ENCODE measurements at places on chromosomes 12 and 14.

DNA sequence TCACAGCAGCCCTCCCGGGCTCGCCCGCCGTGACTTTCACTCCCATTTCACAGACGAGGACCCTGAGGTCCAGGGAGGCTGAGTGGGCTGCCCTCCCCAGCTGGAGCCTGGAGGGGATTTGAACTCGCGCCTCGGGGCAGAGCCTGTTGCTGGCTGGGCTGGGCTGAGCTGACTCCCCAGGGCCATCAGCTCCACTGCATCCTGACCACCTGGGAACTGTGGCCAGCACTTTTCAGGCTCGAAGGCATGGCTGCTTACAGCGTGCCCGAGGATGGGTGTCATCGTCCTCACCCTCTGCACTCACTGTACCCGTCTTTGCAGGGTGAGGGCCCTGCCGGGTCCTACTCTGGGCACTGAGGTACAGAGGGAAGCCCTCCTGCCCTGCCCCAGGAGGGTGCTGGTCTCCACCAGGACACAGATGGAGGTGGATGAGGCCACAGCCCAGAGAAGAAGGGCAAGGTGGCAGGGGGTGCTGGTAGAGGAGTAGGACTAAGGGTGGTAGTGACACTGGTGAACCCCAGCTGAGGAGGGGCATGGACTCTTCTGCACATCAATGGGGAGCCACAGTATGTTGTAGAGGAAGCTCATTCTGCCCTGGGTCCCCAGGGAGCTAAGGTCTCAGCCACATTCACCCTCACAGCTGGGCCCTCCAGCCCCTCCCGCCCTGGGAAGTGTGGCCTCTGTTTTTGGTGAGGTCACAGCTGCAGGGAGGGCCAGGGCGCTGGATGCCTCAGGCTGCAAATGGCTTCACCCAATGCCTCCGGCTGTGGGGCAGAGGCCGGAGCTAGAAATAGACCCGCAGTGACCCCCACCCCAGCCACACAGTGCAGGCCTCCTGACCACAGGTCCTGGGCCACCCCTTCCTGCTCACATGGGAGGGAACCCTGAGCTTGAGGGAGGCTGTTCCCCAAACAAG is 365.1 kb upstream of the SFSWAP start:
- DNase-seq = no peak

GRCh38 chr12:3101309-3102024 is 24.3 kb downstream of the TSPAN9 start:
- peak; percentile 66 for DNase-seq

GRCh38 chr12:98154850-98155249 is 360.5 kb upstream of the TMPO start:
- DNase-seq = no peak

DNA sequence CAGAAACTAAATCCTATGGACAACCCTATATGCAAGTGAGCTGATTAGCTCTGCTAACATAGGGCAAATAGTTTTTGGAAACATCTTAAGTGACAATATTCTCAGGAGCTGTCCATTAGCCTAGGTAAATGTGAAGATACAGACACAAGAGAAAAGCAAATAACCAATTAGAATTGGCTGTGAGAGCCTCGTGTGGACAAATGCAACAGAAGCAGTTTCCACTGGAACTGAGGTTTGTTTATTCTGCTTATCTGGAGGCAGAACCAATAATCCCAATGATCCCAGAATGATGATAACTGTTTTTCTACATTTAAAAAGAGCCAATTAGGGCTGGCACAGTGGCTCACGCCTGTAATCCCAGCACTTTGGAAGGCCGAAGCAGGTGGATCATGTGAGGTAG is 43.2 kb upstream of the YAF2 start:
- no peak for DNase-seq

- no peak for DNase-seq
Measured at GRCh38 chr14:99576761-99577705, 27.0 kb downstream of the CCDC85C start.

DNA sequence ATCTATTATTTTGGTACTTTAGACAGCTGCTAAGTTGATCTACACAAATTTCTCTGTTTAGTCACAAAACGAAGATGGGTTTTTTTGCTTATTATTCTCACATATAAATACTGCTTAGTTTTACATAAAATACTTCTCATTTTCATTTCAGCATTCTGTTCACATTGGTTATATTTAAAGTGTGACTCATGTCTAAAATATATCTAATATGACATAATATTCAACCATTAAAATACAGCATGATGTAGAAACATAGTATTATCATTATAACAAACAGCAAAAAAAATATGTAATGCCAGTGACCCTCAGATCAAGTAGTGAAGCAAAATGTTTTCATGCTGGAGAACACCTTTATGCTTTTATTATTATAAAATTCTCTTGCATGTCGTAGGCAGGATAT is 63.7 kb downstream of the SH2B3 start:
- DNase-seq = no peak

DNA sequence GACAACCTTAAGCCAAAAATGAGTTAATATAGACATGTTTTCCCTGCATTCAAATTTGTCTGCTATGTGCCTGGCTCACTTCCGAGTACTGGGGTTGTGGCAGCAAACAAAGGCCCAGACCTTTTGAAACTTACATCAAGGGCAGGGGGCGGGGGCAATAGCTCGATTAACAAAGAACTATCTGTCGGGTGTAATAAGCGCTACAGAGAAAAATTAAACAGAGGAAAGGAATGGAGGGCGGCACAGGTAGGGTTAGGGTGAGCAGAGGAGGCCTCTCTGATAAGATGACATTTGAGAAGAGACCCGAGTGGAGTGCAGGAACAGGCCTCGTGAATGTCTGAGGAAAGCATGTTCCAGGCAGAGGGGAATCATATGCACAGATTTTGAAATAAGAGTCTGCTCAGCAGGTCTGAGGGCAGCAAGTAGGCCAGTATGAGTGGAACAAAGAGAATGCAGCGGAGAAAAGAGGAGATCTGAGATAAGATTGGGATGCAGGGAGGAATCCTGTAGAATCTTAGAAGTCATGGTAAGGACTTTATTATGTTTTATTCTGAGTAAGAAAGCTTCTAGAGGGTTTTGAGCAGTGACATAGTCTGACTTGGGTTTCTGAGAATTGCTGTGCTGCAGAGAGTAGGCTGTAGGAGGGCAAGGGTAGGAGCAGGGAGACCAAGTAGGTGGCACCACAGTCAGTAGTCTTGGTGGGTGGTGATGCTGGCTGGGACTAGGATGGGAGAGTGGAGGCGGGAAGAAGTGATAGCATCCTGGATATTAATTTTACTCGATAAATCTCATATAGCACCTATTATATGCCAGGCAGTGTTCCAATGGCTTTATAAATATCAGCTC is 52.6 kb downstream of the BICDL1 start:
- DNase-seq = peak; percentile 9

GRCh38 chr12:23542187-23542586 is 407.3 kb downstream of the SOX5 start:
- DNase-seq = no peak

DNA sequence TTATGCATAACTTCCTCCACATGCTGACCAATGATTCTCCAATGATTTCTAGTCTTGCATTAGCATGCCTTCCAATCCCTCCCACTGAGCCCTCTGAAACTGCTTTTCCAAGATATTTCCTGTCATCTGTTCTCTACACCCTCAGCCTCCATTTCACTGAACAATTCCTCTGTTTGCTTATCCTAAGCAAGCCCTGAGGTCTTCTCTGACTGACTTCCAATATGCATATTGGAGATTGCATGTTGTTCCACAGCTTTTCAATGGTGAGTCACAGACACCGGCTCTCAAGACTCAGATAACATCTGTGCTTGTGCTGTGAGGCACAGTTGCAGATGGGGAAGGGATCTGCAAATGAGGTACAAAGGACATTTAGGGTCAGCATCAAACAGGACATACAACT is 141.0 kb downstream of the SLC16A7 start:
- DNase-seq = peak; percentile 94

DNA sequence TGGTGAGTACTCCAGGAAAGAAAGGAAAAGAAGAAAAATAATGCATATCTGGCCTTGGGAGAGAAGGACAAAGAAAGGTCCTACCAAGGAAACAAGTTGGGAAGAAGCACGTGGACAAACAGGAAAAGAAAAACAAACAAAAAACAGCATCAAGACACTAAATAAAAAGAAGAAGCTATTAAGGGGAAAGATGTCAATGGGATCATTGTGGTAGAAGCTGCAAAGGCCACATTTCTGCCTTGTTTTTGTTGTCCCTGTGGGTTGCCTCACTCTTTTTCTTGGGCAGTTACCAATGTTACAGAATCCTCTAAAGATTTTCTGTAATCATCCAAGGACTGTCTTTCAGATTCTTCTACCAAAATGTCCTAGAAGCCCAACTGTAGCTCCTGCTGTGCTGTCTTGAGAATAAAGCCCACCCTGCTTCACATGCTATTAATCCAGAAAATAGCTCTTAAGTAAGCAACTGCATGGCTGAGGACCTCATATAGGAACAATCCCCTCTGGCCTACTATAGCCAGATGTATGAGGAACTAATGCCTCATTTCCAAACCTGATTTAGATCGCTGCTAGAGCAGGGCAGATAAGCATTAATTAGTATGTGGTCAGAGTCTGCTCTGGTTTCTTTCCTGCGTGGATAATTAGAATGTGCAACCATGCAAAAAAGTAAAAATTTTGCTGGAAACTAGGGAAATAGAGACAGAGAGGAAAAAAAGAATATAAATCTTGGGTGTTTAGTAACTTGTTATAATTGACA is 10.2 kb upstream of the CPNE8 start:
- DNase-seq = no peak

- no peak for DNase-seq
Measured at GRCh38 chr12:65367396-65367795, 88.9 kb downstream of the MSRB3 start.

- DNase-seq = no peak
Measured at GRCh38 chr12:92080911-92081285, 64.7 kb downstream of the BTG1 start.

DNA sequence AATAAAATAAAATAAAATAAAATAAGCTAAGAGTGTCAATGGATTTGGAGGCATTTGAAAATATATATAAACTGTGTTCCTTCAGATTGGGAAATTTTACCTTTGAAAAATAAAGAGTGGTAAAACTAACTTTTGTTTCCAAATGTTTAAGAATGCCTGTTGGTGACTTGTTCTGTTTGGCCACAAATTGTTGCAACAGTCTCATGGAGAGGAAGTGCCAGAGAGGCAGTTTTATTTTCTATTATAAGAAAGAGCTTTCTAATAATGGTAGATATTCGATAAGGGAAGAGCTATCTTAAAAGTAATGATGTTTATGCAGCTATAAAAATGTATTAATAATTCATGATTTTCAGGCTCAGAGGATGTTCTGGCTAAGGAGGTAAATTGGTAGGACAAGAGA is 68.8 kb upstream of the MDGA2 start:
- DNase-seq = no peak

GRCh38 chr12:131830914-131831571 is 2.9 kb downstream of the MMP17 start:
- DNase-seq = peak; percentile 29

DNA sequence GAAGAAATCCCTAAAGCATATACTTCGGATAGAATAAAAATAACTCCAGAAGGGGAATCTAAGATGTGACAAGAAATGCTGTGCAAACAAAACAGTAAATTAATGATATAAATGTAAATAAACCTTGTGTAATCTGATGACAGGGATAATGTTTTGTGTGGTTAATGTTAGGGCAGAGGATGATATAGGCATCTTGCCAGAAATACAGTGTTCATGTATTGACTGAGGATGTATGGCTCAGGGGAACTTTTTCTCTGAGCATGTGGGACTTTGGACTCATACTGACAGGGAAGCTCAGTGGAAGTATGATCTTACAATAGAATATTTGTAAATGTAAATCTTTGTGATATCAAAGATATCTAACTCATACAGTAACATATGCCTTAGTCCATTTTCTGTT is 420.2 kb downstream of the TMTC2 start:
- DNase-seq = no peak

DNA sequence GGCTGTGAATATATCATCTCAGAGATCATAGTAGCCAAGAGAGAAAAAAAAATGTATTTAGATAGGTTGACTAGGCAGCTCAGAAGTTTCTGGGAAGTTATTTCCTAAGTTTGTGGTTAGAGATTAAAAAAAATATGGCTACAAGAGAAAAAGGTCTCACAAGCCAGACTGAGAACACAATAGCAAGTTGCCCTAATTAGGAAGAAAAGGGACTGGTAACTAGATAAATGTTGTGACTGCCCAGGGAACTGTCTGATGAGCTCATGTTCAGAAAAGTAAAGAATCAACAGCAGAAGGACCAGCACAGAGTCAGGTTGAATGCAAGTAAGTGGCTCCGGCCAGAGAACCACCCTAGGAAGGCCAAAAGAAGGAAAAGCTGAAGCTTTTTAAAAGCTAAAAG is 256.6 kb downstream of the PRKD1 start:
- DNase-seq = no peak

DNA sequence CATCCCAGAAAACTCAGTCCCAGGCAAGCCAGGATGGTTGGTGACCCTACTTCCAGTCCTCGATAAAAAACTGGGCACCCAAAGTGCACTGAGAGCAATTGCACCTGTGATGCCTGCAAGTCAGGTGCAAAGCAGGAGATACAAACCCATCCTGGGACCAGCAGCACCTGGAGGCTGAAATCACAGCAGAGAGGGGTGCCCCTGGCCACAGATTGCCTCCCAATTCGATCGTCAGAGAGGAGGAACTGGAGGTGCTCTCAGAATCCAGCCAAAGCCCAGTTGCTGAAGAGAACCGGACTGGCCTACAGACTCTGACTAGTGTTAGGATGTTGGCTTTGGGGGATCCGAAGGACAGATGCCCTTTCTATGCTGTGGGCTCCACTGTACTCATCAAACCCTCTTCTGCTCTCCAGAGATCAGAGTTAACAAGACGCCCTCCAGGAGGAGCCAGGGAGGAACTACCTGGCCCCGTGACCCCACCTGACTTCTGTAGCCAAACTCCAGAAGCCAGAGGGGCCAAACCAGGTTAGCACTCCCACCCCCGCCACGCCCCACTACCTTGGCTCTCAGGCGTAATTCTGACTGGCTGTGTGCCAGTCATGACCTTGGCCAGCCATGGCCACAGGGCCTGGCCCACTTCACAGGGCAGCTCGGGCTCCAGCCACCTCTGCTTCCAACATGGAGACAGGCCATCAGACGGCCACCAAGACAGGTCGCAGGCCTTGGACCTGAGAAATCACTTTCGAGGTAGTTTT is 284.5 kb upstream of the RTL1 start:
- no peak for DNase-seq

DNA sequence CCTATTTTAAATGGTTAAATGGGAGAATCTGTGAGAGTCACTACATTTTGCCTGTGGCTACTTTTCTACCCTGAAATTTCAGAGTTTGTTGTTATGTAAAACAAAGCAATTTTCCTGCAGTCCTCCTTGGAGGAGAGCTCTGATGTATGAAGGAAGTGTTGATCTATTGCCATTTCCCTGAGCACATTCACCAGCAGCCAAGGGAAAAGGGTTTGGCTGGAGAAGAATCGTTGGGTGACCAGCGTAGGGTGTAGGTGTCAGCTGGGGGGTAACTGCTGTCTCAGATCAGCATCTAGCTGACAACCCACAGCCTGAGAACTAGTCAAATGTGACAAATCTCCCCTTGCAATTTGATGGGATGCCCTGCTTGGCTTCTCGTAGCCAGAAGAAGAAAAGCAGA is 230.5 kb downstream of the PDZRN4 start:
- no peak for DNase-seq

GRCh38 chr14:59631237-59631636 is 54.6 kb upstream of the CCDC175 start:
- DNase-seq = no peak

Measured in HFFc6 (cell line).